ENCODE measurements at places on chromosomes 13 and 19.

- DNase-seq = no peak
These were observed 5.6 kb downstream of the PDX1 start for GRCh38 chr13:27925220-27925991.

DNA sequence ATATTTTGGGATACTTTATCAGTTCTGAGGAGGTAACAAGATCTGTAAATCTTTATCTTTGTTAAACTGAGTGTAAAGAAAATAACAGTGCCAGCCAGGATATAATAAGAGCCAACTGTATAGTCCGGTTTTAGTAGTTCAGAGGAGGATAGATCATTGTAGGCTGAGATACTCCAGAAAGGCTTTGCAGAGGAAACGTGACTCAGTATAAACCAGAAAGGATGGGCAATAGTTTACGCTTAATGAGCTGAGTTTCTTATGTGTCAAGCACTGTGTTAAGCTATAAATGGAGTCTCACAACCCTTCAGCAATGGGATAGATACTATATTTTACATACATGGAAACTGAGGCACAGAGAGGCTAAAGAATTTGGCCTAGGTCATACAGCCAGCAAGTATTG, 3.8 kb downstream of the RFXAP start:
- no peak for DNase-seq

- no peak for DNase-seq
These were observed 5.4 kb downstream of the KCNC3 start for GRCh38 chr19:50323782-50324133.

DNA sequence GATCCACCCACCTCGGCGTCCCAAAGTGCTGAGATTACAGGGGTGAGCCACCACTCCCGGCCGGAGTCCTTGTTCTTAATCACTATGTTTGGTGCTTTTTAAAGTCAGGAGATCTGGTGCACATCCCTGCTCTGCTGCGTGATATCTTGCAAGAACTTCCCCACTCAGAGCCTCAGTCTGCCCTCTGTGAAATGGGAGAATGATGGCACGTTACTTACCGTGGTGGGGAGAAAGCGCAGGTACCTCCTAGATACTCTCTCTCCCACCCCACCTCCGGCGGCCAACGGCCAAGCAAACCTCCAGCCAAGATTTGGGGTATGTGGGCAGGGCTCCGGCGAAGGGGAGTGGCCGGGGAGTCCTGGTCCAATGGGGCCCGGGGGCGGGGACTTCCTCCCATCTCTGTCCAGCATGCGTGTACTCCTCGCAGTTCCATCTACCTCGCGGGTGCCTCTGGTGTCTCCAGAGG, at the start of gene RYR1:
TSS of gene RYR1 (plus strand) at position 424 of the 466 bp plus-strand sequence. CDS start 139 bp downstream, outside the sequence.
- no peak for DNase-seq

- no peak for DNase-seq
These were observed 8.5 kb upstream of the ZNF91 start for GRCh38 chr19:23403581-23404324.

DNA sequence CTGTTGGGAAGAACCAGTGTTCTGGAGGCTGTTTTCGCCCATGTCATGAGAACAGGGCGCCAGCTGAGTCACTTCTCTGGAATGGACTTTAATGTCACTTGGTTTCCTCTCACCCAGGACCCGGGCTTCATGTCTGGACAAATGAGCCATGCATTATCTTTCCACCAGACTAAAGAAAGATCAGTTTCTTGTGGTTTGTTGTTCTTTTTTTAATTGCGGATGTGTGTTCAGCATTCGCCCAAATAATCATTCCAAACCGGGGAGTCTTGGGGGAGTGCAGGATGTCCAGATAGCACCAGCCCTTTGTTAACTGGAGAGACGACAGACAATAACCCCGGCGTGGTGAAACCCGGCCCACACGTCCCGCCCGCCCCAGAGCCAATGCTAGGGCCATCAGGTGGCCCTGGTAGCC, 102.5 kb downstream of the COL4A2 start:
- DNase-seq = no peak

DNA sequence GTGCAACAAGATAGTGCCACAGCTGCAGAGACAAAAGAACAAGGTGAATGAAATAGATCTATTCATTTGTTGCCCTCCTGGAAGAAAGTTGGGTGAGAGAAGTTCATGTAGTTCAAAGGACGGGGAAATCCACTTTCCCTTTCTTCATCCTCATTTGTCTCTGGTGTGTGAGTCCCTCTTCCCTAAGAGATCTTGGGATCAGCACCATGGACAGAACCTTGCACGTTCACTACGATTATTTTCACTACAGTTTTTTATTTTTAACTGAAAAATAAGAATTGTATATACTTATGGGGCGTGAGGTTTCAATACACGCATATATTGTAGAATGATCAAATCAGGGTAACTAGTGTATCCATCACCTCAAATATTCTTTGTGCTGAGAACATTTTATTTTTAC, 29.2 kb downstream of the NLRP5 start:
- DNase-seq = no peak

GRCh38 chr19:13428352-13428751, 77.9 kb downstream of the CACNA1A start:
- DNase-seq = no peak

GRCh38 chr13:25400925-25401324, 29.2 kb downstream of the ATP8A2 start:
- DNase-seq = no peak

Data from kidney epithelial cell (primary cell).